Ovary (tissue), 10 donors: ENCODE measurements at places on chromosomes 1 and 21. TPM values are rescaled to one million over a fixed set of nuclear protein-coding genes. Genes with fewer than 3 reads are reported as not detected.

Gene KRTAP20-4
- not detected for total RNA-seq

Gene FAM78B
- total RNA-seq = 1.7 TPM

Gene PRAMEF4
- not detected for total RNA-seq

Gene ASCL5
- not detected for total RNA-seq

Gene KCNE2
- not detected for total RNA-seq

- DNase-seq = no peak
- no peaks in the 10 kb centered on the region for H3K36me3 ChIP-seq
- H3K4me3 ChIP-seq = no peak overlapping the region
- H3K27ac ChIP-seq = no peak overlapping the region
- no peaks in the 10 kb centered on the region for H3K27me3 ChIP-seq
Observed at GRCh38 chr1:66346873-66347272, 187.1 kb upstream of the SGIP1 start.

- H3K4me1 ChIP-seq = no peaks in the 10 kb centered on the region
- no peaks in the 10 kb centered on the region for H3K36me3 ChIP-seq
- H3K4me3 ChIP-seq = no peak overlapping the region
- H3K27ac ChIP-seq = no peak overlapping the region
Observed at GRCh38 chr1:101971304-101971703, 25.4 kb downstream of the OLFM3 start.

- no peak overlapping the region for H3K4me3 ChIP-seq
- H3K36me3 ChIP-seq = no peaks in the 10 kb centered on the region
- DNase-seq = no peak
- H3K27me3 ChIP-seq = no peaks in the 10 kb centered on the region
Observed at GRCh38 chr21:41250519-41250918, 66.1 kb upstream of the FAM3B start.

DNA sequence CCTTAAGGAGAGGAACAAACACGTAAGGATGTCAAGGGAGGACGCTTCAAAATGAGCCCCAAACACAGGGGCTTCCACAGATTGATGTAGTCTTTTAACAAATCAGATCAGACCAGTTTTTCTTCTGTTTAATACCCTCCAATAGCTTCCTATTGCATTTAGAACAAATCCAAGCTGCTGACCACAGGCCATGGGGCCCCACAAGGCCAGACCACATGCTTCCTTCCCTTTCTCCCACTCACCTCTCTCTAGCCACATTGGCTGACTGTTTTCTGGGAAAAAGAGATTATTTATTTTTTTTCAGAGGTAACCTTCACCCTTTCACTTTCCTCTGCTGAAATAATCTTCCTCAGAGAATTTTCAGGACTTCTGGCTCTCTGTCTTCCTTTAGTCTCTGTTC is 380.6 kb downstream of the SIPA1L2 start:
- H3K4me3 ChIP-seq = no peak overlapping the region
- H3K36me3 ChIP-seq = no peaks in the 10 kb centered on the region
- DNase-seq = no peak

GRCh38 chr1:36284061-36284460 is 22.1 kb upstream of the SH3D21 start:
- H3K27ac ChIP-seq = no peak overlapping the region
- DNase-seq = no peak
- H3K4me1 ChIP-seq = peaks cover 2% of the 10 kb centered on the region
- H3K36me3 ChIP-seq = no peaks in the 10 kb centered on the region
- H3K4me3 ChIP-seq = no peak overlapping the region
- no peaks in the 10 kb centered on the region for H3K27me3 ChIP-seq

DNA sequence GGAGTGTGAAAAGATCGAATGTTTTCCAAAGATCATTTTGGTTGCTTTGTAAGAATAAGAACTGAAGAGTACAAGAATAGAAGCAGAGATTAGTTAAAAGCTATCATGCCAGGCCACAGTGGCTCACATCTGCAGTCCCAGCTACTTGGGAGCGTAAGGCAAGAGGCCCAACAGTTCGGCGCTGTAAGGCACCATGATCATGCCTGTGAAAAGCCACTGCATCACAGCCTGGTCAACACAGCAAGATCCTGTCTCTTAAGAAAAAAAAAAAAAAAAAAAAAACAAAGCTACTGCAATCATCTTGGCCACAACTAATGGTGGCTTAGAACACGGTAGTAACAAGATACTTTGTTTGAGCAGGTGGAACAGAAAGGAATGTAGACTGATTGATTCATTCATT is 116.2 kb downstream of the EIF4G3 start:
- no peak overlapping the region for H3K27ac ChIP-seq
- no peak overlapping the region for H3K4me3 ChIP-seq
- peaks cover 3% of the 10 kb centered on the region for H3K4me1 ChIP-seq
- no peaks in the 10 kb centered on the region for H3K36me3 ChIP-seq
- no peaks in the 10 kb centered on the region for H3K27me3 ChIP-seq

DNA sequence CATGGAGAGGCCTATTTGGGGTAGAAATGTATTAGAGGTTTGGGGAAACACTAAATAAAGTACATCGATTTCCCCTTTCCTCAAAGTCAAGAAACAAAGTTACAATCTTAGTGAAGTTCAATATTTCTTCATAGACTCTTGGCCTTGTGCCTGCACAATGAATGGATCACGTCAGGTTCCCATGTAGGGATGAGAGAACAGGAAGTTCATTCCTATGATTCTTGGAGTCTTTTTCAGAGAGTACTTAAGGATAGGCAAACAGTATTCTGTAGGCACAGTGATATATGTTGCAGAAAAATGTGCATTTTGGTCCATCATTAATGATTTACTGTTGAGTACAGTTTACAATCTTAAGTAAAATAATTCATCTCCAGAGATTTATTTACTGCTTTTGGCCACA is 275.5 kb downstream of the RGS7 start:
- no peak overlapping the region for H3K4me3 ChIP-seq
- DNase-seq = no peak
- H3K27ac ChIP-seq = no peak overlapping the region
- no peaks in the 10 kb centered on the region for H3K27me3 ChIP-seq
- no peaks in the 10 kb centered on the region for H3K4me1 ChIP-seq
- no peaks in the 10 kb centered on the region for H3K36me3 ChIP-seq
